ENCODE measurements at places on chromosomes 4 and X.

- no peak for DNase-seq
Observed at GRCh38 chrX:153744210-153745066, 19.6 kb upstream of the PLXNB3 start.

DNA sequence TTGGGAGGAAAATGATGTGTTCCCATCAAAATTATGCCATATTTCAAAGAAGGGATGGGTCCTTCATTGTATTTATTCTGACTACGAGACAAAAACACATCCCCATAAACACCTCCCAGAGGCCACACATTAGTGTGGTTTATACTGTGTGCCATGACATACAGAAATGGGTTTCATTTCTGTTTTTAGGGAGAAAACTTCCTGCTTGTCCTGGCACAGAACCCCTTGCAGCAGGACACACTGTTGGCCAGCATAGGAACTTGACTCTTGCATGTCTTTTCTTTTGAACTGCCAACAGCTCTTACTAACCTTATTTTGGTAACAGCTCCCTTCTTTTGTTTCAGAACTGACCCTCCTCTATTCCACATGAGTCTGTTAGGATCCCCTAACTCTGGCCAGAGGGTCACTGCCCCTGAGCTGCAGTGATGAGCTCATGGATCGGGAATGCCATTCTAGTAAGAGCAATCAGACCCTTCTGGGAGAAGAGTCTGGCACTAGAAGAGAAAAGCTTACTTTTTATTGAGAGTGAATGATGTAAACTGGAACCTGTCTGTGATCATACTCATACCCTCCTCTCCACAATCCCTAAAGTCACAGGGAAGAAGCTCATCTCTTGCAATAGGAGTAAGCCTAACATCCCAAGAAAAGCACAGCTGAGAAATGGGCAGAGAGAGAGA lies 86.4 kb downstream of the SMIM20 start:
- DNase-seq: no peak

DNA sequence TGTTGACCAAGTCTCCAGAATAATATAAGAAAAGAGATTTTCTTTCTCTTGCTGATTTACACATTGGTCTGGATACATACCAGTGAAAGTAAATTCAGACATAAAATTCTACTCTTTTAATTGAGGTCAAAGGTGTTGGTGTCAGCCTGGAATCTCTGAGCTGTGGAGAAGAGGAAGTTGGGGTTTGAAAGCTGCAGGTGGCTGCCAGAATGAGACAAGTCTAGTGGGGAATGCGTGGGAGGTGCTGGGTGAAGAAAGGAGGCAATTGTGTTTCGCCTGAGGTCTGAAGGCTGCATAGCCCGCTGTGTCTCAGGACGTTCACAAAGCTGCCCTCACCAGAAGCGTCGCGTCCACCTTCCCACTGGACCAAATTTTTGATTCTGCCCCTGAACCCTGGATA lies 31.2 kb downstream of the PHEX start:
- no peak for DNase-seq

DNA sequence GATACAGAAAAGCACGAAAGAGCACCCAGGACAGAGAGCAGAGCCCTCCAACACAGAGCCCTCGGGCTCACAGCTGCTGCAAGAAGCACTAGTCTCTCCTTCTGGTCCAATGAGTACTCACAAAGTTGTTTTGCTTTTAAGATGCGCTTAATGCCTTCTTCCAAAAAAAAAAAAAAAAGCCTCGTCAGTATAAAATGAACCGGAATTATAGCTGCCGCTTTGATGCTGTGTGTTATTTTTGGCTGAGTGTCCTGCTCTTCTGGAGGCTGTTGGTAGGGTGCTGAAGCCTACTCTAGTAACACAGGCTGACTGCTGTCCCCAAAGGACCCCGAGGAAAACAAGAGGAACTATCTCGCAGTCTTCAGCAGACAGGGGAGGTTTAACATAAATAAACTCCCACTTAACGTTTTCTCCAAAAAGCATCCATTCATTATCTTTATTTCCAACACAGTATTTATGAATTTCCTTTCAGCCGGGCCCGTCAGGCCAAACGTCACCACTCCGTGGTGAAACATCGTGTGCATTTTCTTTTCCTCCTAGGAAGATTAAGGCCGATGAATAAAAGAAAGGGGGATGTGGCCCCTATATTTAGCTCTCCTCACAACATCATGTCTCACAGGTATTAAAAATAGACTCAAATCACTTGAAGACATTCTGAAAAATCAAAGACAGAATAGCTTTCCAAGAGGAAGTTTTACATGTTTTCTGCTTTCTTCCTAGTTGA lies 213.7 kb upstream of the PPARGC1A start:
- DNase-seq: no peak

DNA sequence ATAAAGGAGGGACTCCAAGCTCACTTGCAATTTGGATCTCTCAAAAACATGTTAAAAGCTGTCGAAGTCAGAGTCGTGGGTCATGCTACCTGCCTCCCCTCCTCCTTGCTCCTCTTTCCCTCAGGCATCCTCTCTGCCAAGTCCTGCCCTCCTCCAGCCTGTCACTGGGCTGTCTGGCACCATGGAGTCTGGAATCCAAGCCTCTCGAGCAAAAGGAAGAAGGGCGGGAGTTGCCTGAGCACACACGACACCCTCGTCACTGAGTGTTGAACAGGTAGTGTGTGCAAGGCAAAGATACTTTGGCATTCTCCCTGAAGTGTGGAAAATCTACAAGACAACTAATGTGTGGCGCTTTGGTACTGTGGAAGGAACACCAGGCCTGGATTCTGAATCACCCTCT lies 62.2 kb downstream of the HAUS3 start:
- DNase-seq: no peak

DNA sequence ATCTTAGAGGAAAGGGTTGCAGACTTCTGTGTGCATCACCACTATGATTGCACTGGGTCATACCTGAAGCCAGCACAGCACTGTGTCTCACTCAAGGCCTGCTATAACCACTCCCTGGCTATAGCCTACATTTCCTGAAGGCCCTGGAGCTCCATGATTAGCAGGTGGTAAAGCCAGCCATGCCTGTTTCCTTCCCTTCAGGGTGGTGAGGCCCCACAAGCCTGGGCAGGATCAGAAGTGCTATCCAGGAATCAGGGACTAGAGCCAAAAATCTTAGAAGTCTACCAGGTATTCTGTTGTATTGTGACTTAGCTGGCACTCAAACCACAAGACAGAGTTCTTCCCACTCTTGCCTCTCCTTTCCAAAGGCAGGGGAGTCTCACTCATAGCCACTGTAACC lies 734.6 kb downstream of the GLUD2 start:
- DNase-seq: no peak

DNA sequence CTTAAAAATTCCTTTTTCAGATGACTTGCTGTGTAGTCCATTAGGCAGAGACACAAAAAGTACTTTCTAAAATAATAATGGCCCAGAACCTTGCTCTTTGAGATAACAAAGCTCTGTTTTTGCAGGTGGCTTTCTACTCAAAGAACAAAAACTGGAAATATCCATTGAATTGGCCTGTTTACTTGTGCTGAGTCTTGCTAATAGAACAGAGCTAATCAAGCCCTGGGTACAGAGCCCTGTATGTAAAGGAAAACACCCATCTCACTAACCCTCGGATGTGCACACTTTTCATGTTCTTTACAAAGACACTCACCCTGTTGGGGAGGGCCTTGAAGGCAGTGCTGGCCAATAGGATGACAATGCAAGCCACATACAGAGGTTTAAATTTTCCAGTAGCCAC lies 27.0 kb upstream of the LNX1 start:
- no peak for DNase-seq

DNA sequence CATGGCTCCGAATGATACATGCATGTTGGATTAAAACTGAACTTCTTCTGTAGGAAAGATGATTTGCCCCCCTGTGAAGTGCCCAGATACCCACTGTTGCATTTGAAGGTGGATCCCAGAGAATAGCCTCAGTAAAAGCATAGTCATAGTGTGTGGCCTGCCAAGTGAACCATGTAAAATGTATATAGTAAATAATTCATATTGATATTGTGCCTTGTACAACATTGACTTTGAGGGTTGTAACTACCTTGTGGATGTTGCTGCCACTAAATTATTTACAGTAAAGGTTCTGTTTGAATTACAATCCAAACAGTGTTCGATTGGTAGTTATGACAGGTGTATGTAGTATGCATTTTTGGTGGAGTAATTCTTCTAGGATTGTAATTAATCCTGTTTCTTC lies 19.2 kb downstream of the TMEM131L start:
- DNase-seq: no peak

GRCh38 chrX:100447655-100448397 lies 37.8 kb upstream of the PCDH19 start:
- DNase-seq: peak; percentile 13

DNA sequence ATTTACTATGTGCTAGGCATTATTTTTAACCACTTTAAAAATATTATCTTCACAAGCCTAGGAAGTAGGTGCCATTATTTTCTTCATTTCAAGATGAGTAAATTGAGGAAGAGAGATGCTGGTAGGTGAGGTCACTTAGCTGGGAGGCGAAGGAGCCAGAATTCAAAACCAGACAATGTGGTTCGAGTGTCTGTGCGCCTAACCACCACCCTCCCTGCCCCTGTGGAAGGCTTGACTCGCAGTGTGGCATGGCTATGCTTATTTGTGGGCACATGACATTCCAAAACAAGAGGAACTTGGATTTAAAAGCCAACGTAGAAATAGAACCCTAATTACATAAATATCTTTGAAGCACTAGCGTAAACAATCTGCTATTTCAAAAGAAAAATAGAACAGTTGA lies 226.6 kb upstream of the PITX2 start:
- no peak for DNase-seq

GRCh38 chrX:50691820-50692219 lies 122.2 kb downstream of the SHROOM4 start:
- no peak for DNase-seq

- no peak for DNase-seq
Observed at GRCh38 chrX:99909946-99910345, 500.1 kb downstream of the PCDH19 start.

- DNase-seq: no peak
Observed at GRCh38 chr4:84878090-84878489, 88.4 kb downstream of the WDFY3 start.

GRCh38 chrX:132741689-132742088 lies 216.7 kb downstream of the HS6ST2 start:
- DNase-seq: no peak

DNA sequence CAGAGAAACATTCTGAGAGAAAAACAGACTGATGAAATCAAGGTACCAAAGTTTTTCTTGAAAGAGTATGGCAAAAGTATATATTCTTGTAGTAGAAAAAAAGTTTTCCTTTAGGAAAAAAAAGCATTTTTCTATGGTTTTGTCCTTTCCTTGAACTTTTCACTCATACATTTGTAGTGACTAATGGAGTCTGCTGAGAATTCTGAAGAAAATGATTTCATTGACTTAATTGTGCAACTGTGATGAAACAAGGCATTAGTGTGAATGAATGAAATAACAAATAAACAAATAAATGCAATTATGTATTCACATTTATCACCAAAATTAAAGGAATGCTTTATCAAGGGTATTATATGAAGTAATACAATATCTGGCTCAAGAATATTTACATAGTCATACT lies 5.7 kb downstream of the CSN1S1 start:
- DNase-seq: no peak

GRCh38 chr4:15188605-15189539 lies 186.6 kb downstream of the CPEB2 start:
- no peak for DNase-seq

DNA sequence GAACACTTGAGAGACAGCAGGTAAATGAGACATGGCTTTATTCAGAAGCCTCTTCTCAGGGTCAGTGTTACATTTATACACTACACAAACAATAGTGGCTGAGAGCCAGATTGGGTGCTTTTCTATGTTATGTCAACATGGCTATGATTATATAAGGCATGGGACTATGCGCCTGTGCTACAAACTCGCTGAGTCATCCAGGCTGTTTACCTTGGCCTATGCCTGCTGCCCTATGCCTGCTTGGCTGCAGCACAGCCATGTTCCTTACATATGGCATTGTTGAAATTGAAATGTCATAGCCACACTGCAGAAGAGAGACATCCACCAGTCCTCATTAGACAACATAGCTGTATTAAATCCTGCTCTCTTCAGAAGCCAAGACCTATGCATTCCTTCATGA lies 236.3 kb upstream of the NWD2 start:
- DNase-seq: no peak

DNA sequence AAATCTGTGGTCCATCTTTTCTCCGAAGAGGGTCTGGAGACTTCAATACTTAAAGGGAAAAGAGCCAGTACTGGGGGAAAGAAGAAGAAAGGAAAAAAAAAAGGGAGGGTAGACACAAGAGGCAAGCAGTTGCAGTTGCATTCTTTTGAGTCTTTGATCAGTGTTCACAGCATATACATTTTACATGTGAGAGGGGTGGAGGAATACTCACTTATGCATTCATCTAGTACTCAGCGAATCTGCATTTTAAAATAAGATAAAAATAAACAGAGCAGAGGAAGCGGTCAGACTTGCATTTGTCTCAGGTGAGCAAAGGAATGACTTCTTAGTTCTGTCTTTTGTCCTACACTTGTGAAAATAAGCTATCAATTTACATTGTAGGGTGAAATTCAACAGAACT lies 275.6 kb downstream of the SLC7A11 start:
- no peak for DNase-seq

All from skin of body (tissue), 3 donors.